ENCODE measurements at places on chromosomes 13 and 19.

- DNase-seq = peak; percentile 2
Measured at GRCh38 chr13:75803164-75803611, 167.1 kb downstream of the LMO7 start.

GRCh38 chr19:56139847-56140582 is 1.1 kb upstream of the ZNF444 start:
- DNase-seq = no peak

- no peak for DNase-seq
Measured at GRCh38 chr19:48530066-48530720, 18.6 kb upstream of the LMTK3 start.

GRCh38 chr19:16559780-16560276 is 12.4 kb downstream of the SLC35E1 start:
- DNase-seq = no peak

DNA sequence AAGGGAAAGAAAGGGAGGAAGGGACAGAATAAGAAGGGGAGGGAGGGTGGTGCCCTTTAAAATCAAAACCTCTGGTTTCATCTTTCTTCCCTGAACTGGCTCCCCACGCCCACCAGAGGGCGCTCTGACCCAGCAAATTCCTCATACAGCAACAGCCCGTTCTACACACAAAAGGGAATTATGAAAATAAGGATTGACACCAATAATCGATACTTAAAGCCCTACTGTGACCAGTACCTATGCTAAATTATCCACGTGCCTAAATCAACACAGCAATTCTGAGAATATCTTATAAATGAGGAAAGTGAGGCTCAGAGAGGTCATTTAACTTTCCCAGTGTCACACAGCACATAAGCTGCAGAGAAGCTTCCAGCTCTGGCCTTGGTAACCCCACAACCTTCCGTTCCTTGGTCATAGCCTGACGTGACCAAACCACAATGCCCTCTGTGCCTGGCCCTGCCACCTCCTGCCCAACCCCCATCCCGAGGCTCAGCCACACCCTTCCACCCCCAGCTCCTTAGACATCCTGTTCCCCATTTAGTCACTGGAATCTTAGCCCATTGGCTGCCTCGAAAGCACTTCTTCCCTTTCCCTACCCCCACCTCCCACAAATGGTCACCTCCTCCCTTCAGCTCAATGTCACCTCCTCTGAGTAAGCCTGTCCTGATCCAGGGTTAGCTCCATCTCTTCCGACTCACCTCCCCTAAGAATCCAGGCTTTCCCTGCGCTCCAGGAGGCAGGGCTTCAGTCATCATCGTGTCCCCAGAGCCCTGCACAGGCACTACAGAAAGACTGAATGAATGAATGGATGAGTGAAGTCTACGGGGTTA is 34.2 kb upstream of the PNMA8B start:
- DNase-seq = peak; percentile 59

DNA sequence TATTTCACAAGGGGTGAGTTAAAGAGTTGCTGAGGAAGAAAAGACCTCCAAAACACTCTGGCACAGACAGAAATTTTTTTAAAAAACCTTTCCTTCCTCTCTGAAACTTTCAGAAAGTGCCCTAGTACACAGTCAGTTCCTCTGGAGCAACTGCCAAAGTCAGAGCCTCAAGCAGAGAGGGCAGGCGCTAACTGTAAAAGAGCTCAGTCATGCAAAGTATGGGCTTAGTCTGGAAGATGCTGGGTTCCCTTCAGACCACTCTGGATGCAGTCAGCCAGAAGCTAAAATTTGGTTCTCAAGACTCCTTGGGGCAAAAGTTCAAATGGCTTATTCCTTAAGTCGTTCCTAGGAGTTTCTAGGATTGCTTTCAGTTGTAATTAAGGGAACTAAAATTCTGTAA is 671.6 kb downstream of the PCDH9 start:
- no peak for DNase-seq

- no peak for DNase-seq
Measured at GRCh38 chr13:24038841-24039330, 121.6 kb upstream of the SPATA13 start.

DNA sequence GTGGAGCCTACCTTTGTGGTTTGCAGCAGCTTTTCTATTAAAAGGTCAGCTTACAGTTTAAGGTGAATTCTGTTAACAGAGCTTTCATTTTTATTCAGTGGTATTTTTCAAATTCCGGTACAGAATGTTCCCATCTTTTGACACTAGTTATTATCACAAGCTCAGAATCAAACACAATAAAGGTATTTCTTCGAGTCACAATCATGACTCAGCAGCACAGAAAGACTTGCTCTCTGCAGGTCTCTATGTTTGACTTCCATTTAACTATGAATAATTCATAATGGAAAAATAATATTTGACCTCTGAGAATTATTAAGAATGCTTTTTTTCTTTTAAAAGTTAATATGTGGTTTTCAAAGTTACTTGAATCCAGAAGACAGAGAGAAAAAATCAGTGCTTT is 28.2 kb downstream of the DACH1 start:
- no peak for DNase-seq

DNA sequence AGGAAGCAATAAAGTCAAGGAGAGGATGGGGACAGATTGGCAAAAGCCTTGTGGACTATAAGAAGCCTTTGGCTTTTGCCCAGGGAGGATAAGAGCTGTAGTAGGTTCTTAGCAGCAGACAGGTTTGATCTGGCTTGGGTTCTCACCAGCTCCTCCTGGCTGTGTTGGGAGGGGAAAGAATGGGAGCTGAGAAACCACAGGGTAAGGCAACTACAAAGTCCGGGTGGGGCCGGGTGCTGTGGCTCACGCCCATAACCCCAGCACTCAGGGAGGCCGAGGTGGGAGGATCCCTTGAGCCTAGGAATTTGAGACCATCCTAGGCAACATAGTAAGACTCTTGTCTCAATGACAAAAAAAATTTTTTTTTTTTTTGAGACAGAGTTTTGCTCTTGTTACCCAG is 20.6 kb downstream of the NECTIN2 start:
- DNase-seq = no peak

GRCh38 chr13:114166381-114167131 is 12.5 kb upstream of the CFAP97D2 start:
- no peak for DNase-seq

GRCh38 chr19:19297759-19298158 is 22.6 kb downstream of the SUGP1 start:
- DNase-seq = no peak

- no peak for DNase-seq
Measured at GRCh38 chr13:99981735-99982035, at the start of gene ZIC2. Gene ZIC2, plus strand, starts transcription at chr13:99981784. Its CDS starts 281 bp downstream, at chr13:99982065.
